ENCODE measurements at places on chromosomes 11 and 22.

GRCh38 chr11:80519596-80520506 is 1079.0 kb upstream of the TENM4 start:
- no peak for DNase-seq

- no peak for DNase-seq
These were observed 17.2 kb downstream of the IFITM10 start for GRCh38 chr11:1733009-1733715.

- no peak for DNase-seq
These were observed 76.1 kb downstream of the RPL27A start for GRCh38 chr11:8758619-8759169.

DNA sequence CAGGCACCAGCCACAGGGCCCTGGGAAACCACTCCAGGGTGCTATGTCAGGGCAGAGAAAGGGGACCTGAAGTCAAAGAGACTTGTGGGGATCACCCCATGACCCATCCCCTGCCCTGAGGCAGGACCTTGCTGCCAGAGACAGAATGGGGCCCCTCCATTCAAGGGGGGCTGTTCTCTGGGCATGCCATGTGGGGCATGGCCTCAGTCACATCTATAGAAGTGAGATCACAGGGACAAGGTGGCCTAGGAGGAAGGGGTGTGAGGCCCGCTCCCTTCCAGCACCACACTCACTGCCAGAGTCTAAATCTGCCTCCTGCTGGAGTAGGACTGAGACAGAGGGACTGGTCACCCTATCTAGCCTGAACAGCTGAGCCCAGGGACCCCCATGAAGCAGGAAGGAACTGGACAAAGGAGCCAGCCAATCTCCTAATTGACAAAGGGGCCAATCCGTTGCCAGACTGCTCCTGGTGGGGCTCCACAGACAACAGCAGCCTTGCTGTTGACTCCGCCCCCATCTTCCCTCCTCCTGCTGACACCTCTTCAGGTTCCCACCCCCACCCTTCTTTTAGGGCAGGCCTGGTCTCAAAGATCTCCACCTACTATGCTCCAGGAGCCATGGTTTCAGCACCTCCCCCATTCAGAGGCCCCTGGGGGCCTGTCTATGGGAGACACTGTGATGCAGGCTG is 26.0 kb downstream of the NEAT1 start:
- no peak for DNase-seq

DNA sequence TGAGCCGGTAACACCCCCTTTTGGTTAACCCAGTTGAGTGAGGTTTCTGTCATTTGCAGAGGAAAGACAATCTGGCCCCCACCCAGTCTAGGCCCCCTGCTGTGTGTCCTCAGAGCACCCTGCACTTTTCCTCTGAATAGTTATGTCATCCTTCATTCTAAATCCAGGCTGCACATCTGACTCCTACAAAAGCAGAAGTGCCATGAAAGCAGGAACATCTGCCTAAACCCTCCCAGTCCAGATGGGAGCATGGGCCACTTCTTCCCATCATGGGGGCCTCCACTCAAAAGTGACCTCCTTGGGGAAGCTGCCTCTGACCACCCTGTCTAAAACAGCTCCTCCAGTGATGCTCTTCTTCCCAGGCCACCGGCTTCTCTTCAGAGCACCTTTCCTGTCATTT is 53.7 kb upstream of the HMGXB4 start:
- DNase-seq = no peak

GRCh38 chr11:20070459-20070858 is 89.8 kb downstream of the DBX1 start:
- DNase-seq = no peak

GRCh38 chr11:113167599-113167998 is 146.8 kb upstream of the TTC12 start:
- no peak for DNase-seq

Data from fibroblast of skin of right biceps (primary cell).